ENCODE measurements at places on chromosomes 2 and 18.

DNA sequence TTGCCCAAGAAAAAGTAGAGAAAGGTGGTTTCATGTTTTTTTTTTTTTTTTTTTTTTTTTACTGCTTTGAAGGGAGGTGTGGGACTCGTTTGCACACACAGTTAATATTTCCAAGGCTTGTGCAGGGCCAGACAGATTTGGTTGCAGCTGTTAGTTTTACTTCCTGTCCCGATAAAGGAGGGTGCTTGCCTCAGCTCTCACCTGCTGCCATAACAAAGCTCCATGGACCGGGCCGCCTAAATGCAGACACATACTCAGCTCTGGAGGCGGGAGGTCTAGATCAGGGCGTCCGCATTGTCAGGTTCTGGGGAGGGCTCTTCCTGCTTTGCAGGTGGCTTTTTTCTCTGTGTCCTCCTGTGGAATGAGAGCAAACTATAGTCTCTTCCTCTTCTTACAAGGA, 69.9 kb downstream of the ODC1 start:
- no peak for DNase-seq

GRCh38 chr2:126945118-126945517, 46.4 kb downstream of the TEX51 start:
- no peak for DNase-seq

- no peak for DNase-seq
Observed at GRCh38 chr18:14922965-14923565, 175.1 kb downstream of the ANKRD30B start.

GRCh38 chr2:44962176-44962695, 20.7 kb downstream of the SIX3 start:
- no peak for DNase-seq

- DNase-seq: no peak
Observed at GRCh38 chr2:128775914-128776285, 457.2 kb upstream of the HS6ST1 start.

DNA sequence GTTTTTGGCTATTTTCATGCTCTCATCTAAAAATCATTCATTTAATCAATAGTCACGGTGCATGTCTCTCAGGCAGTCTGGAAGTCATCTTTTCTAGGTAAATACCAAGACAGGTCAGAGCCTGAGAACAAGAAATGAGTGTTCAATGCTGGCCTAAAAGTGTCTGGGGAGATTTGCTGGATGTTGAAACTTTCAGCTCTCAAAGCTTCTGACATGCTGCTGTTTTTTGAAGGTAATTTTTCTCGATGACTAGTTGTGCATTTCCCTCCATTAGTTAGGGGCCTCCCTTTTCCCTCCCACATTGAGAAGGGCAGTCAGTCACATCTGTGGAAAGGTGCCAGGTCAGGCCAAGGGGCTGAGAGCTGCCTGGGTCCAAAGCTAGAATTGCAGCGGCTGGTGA, 115.6 kb downstream of the LPIN1 start:
- DNase-seq: no peak

GRCh38 chr2:190533175-190533967, 1.2 kb downstream of the NEMP2 start:
- no peak for DNase-seq

- no peak for DNase-seq
Observed at GRCh38 chr2:11104794-11105660, 50.2 kb upstream of the SLC66A3 start.

- no peak for DNase-seq
Observed at GRCh38 chr2:201186982-201187381, 4.0 kb downstream of the CASP10 start.

DNA sequence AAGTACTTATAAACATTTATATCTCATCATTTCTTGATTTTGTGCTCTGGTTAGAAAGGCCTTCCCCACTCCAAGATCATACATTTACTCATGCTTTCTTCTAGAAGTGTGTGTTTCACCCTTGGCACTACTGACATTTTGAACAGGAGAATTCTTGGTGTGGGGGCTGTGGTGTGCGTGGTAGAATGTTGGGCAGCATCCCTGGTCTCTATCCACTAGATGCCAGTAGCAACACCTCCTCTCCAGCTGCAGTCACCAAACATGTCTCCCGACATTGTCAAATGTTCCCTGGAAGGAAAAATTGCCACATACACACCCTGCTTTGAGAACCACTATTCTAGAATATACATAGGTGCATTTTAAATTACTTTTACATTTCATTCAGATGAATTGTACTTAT, 8.7 kb upstream of the TGIF1 start:
- no peak for DNase-seq

- DNase-seq: peak; percentile 69
Observed at GRCh38 chr2:105487142-105488069, 88.6 kb upstream of the FHL2 start.

- DNase-seq: no peak
Observed at GRCh38 chr2:128525653-128526052, 207.0 kb upstream of the HS6ST1 start.

DNA sequence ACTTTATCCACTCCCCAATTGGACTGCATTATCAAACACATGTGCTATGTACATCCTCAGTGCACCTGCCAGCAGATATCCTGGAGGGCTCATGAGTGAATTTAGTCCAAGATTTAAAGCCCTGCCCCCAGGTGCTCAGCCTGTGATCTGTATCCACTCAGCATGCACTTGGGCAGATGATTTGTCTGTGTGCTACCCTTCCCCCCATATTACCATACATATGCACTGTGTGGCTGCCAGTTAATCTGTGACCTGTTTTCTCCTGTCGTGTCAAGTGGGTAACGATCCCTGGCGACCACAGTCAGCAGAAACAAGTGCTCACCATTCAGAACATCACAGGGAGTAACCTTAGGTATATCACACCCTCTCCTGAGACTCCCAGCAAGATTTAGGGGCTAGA, 10.2 kb downstream of the NAGK start:
- no peak for DNase-seq

DNA sequence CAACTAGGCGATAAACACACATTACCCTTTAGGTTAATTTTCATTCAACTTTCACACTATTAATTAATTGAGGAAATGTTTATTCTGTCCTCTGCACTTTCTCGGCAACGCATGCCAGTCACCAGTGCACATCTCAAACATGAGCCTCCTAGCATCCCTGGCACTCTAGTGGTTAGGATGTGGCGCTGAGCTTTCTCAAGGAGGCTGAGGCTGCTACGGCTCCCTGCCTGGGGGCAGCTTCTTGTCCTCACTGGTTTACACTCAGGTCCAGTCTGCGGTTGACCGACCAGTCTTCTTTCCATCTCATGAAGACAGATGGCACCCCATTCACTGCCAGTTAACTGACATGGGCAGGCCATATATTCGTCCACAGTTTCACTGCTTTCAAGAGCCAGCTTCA, 463.4 kb downstream of the EIPR1 start:
- no peak for DNase-seq

DNA sequence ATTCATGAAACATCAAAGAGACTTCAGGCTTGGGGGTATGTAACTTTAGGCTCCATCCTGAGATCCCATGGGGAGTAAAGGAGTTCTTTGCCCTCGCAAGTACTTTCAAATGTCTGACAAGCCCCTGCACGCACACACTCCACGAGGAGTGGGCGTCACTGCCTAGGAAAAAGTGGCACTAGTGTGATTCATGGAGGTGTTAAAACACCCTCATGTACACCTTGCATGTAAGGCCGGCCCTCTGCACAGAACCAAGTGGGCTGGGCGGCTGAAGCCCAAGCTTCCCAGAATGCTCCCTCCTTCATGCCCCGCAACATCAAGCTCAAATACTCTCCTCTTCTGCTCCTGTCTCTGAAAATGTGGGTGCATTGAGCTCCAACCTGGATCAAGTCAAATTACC, 7.8 kb downstream of the HS1BP3 start:
- DNase-seq: no peak

DNA sequence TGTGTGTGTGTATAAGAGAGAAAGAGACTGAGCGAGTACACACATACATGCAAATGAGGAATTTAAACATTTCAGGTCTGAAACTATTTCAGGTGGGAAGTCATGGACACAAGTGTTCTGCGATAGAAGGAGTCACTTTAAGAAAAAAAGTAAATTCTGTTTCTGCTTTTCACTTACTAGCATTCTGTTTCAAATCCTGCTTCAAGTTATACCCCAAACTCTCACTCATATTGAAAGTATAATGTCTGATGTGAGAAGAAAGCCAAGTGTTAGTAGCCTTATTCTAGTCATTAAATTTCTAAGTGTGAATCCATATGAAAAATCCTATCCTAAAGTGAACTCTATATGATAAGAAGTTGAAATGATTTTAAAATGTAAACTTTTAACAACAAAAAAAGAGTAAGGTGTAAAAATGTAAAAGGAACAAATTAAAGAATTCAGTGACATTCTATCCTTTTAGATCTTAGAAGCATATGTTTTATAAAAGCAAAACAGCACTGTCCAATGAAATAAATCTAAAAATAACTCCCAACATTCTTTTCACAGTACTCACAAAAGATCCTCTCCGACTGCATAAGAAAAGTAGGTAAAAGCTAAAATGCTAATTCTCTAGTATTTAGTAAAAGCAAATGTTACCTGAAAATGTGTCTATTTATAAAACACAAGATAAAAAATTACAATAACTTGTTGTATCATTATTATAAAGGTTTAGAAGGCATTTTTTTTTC, 570.6 kb downstream of the ZEB2 start:
- DNase-seq: no peak

DNA sequence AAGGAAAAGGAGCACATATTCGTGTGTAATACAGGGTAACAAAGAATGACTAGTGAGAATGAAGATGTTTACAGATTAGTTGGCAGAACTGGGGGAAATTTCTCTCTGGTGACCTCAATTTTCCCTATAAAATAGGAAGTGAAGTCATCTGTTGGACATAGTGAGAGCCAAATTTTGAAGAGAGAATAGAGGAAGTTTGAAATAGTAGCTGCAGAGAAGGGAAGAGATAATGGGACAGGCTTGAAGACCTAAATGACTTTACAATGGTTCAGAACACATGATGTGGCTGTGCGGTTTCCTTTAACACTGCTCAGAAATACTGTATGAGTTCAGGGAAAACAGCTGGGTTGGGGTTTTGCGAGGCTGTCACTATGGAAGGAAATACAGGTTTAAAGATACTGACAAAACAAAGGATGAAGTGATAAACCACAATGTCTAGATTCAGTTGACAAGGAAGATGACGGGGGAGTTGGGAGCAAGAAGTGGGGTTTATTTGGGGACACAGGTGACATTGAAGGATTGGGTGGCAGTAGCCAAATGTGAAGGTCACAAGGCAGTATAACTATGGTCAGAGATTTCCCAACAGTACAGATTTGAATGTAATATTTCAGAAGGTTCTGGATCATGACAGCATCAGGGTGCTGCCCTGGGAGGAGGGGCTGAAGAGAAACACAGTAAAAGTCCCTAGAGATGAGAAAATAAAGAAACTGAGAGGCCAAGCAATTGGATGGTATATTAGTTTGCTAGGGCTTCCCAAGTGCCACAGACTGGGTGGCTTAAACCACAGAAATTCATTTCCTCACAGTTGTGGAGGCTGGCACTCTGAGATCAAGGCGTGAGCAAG, 82.6 kb upstream of the TANK start:
- no peak for DNase-seq

DNA sequence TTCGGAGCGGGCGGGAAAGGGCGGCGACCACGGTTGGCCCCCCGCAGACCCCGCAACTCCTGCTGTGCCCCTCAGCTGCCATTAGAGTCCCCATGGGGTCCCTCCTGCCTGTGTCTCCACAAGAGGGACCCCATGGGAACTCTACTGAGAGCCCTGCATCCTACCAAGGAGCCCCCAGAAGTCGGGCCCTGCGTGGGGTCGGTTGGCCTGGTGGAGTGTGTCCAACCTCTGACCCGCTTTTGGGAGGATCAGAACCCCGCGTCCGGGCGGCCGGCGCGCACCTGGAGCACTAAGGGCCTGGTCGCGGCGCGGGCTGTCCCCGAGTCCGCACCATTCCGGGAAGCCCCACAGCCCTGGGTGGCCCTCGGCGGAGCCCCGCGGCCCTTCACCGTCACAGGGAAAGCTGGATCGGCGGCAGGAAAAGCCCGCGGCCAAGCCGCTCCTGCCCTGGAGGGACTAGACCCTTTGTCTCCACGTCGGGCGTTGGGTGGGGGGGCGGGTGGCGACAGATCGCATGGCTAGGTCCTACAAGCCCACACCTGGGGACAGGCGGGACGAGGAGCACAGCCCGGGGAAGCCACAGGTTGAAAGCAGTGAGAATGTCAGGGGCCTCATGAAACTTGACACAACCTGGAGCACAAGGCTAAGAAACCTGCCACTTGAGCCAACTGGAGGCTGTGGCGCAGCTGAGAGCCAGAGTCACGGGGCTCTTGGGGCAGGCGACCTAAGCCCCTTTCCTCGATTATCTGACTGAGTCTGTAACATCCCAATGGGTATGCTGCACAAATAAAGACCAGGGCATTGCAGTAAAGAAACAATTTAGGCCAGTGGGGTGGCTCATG, 11.2 kb upstream of the CXXC1 start:
- DNase-seq: no peak

DNA sequence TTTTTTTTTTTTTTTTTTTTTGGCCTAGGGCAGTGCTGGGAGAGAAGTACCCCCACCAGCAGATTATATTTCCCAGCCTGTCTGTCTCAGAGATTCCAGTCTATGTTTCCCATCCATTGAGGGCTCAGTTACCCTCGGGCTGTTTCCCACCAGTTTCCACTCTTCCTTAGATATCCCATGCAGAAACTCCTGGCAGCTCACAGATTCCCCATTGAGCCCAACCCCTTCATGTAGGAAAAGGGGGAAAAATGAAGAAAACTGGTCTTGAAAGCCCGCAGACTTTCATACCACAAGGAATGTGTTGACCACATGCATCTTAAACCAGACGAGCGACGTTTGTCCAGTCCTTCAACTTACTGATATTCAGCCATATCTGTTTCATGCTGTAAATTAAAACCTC, 15.2 kb downstream of the ASXL3 start:
- DNase-seq: no peak

DNA sequence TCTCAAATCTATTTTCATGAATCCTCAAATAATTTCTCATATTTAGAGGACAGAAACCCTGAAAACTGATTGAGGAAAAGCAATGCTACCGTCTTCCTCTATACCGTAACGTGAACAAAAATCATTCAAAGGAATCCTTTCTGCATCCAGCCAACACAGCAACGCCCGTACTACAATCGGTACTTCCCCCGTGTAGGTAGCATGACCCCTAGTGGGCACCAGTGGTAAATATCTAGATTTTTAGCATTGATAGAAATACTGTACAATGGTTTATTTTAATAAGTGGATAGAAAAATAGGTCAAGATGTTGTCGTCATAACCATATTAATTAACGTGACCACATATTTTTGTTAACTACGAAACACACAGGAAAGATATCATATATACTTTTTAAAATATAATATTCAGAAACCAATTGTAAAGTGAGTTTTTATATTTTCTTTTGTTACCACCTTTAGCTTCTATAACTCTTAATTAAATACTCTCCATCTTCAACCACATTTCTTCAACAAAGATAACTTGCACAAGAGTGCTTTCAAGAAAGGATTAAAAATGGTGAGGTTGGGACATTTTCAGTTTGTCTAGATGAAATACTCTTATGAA, 194.1 kb downstream of the SS18 start:
- DNase-seq: peak; percentile 20

- no peak for DNase-seq
Observed at GRCh38 chr2:202109139-202109736, 36.2 kb downstream of the KIAA2012 start.

- no peak for DNase-seq
Observed at GRCh38 chr2:12861344-12861930, 144.7 kb downstream of the TRIB2 start.

GRCh38 chr2:188158337-188159100, 133.2 kb upstream of the GULP1 start:
- no peak for DNase-seq

Data from fibroblast of the conjunctiva (primary cell).